ENCODE measurements at places on chromosomes 2 and 18.

DNA sequence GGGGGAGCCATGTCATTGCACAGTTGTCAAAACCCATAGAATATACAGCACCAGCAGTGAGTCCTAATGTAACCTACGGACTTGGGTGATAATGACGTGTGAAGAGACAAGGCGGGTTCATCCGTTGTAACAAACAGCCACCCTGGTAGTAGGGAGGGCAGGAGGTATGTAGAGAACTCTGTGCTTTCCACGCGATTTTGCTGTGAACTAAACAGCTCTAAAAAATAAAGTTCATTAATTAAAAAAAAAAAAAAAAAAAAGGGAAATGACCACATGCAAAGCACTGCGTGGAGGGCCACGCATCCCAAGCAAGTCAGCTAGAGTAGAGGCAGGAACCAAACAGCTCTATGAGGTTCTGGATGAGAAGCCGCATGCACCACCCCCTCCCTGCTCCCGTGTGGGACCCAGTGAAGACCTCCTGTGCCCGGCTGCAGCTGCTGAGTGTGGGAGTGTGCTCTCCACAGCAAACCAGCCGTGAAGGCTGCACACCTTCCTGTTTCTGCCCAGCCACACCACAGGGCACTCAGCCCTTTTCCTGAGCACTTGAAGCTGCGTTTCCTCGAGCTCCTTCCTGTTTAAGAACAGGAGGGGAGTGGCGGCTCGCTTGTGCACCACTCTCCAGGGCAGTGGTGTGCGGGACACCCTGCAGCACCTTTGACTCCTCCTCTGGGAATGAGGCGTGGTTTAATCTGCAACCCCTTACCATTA is 65.6 kb downstream of the ODC1 start:
- DNase-seq: peak; percentile 23

DNA sequence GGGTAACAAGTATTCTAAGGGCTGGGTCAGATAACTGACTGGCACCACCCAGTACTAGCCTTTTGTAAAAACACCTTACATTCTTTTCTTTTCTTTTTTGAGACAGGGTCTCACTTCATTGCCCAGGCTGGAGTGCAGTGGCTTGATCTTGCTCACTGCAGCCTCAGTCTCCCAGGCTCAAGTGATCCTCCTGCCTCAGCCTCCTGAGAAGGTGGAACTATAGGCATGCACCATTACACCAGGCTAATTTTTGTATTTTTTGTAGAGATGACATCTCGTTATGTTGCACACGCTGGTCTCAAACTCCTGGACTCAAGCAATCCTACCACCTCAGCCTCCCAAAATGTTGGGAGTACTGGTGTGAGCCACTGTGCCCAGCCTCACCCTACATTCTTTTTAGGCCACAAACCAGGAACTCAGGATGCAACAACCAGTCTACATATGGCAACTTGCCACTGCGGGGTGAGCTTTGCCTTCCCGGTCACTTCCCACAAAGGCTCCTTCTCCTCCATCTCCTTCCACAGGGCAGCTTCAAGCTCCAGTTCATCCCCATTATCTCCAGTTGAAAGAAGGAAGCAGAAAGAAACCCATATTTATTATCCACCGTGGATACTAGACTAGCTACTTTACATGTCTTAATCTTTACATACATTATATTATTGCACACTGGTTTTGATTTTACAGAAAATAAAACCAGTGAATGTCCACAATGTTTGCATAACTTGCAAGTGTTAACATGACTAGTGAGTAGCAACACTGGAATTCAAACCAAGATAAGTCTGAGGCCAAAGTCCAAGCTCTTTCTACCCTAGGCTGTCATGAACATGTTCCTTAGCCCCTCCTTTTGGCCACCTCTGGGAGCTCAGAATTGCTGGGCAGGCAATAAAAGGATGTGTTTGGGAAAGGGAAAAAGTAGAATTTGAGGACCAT is 23.7 kb upstream of the AP1S3 start:
- DNase-seq: no peak

GRCh38 chr2:126846241-126846640 is 52.4 kb upstream of the TEX51 start:
- no peak for DNase-seq

DNA sequence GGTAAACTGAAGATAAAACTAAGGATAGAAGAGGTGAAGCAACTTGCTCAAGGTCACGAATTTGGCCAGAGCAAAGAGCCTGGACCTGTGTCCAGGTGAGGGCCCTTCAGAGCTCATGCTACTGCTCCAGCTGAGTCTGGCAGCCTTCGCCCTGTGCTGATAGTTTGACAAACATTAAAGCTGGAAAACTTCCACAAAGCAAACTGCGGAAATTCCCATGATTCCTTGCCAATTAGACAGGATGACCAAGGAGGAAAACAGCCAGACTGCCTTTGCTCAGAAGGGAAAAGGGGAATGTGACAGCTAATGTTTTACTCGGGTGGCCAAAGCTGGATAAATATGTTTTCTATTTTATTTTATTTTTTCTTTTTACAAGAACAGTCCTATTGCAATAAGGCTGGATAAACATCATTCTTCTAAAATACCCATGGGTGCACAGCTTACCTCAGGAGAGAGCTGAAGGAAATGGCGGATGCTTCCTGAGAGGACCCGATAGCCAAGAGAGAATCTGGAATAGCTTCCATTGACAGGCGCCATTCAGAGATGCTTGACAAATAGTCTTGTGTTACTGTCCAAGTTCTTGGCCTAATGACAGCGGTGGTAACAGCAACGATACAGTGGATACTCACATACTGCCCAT is 5.3 kb upstream of the CTAGE1 start:
- DNase-seq: no peak

DNA sequence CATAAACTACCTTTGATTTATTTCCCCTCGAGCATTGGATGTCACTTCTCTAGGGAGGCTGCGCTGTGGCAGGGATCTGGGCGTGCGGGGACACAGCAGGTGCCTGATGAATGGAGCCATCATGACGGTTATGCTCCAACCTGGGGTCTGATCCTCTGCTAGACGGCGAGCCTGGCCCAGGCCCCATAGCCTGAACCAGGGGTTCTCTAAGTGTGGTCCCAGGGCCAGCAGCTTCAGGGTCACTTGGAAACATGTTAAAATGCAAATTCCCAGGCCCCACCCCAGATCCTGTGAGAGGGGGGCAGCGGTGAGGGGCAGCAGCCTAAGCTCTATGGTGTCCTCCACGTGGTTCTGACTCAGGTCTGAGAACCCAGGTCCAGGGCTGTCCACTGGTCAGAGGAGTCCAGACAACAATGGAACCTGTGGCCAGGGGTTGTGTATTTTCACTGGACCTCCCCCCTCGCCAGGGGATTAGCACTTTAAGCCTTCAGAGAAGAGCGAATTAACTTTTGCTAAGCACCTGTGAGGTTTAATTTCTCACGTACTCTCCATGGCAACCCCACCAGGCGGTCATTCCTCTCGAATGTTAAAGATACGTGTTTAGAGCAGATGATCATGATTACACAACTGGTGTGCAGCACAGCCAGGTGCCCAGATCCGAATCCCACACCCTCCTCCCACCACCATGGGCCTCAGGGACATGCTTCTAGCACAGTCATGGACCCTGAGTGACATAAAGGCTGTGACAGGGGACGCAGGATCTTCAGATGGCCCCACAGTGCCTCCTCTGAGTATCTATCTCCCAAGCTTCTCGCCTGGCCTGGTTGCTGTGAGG is 1.6 kb upstream of the ARHGEF4 start:
- DNase-seq: no peak

DNA sequence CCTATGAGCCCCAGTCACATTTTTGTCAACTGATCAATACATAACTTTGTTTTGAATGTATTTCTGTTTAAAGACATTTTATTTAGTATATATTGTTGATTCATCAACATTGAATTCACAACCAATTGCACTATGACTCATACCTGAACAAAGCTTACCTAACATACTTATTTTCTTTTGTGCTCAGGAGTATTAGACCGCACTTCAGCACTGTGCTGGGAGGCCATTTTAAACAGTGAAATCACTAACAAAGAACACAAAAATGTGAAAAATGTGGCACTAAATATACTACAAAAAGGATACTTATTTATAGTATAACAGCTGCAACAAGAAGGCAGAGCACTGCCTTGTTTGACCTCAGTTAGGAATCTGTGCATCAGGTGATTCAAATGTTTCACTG is 12.4 kb upstream of the IFIH1 start:
- DNase-seq: no peak

GRCh38 chr18:45137087-45137419 is 456.4 kb downstream of the SETBP1 start:
- no peak for DNase-seq

GRCh38 chr2:32008805-32009515 is 1.8 kb downstream of the MEMO1 start:
- no peak for DNase-seq

DNA sequence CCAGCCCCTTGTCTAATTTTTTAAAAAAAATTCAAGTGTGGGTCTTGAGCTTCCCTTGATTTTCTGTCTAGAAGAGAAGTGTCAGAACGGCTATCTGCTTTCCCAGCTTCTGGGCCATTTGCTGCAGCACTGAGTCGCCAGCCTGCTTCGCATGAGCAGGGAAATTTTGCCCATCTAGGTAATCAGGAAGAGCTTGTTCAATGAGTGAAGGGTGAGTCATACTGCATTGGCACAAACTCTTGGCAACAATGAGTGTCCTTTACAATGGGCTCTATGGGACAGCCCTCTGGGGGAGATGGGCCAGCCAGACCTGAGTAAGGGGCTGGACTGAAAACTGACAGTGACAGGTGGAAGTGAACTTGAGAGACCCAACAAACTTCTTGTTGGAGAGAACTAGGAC is 2.4 kb upstream of the RNF144A start:
- no peak for DNase-seq

DNA sequence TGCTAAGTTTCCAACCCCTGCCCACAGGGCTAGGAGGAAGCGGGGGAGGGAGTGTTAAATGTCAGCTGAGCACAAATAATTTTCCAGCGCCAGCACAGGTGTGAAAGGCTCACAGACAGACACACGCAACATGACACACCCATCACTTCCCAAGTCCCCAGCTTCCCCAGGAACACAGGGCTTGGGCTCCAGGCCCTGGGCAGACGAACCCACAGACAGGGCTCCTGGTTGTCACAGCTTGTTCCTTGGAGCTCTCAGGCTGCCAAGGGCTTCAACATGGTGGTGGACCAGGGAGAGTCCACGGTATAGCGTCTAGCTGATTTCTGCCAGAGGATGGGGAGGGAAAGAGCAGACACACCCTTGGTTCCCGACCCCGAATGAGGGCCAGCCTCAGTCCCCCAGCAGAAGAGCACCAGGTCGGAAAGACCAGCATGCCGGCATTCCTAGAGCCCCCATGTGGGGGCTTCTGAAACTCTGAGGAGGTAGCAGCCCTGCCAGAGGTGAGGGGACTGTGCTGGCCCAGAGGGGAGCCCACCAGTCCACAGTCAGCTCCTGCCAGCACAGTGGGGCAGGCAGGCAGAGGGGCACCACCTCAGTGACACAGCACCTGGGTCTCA is 1.9 kb downstream of the DUSP2 start:
- DNase-seq: peak; percentile 45

DNA sequence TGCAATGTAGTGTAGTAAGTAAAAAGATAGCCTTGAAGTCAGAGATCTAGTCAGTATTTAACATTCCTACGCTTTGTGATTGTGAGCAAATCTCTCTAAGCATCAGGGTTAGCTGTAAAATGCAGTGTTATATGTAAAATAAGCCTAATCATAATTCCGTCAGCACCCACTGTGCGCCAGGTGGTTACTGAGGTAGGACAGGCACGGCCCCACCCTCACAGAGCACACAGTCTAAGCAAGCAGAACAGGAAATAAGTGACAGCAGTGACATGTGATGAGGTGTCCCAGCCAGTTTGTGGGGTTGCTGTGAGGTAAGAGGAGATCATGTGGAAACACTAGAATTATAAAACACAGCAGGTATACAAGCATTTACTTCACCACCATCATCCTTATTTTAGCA is 267.1 kb downstream of the ICOS start:
- no peak for DNase-seq

DNA sequence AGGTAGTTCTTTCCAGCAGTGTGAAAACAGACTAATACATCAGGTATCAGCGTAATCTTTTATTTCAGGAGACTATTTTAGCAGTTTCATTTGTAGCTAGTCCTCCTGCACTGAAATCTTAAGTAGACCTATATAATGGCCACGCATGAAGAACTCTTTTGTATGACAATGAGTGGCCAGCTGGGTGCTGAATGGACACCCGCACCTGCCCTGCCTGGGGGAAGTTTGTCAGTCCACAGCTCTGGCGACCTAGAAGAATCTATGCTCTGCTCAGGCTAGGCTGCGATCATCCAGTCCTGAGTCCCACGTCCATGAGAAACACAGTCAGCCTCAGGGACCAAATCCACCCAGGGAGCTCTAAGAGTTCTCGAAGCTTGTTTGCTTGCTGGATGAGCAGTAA is 709.2 kb upstream of the ID2 start:
- no peak for DNase-seq

- no peak for DNase-seq
Observed at GRCh38 chr2:218421027-218421426, 2.1 kb downstream of the VIL1 start.

- no peak for DNase-seq
Observed at GRCh38 chr2:96391828-96392200, 56.2 kb downstream of the NCAPH start.

- DNase-seq: no peak
Observed at GRCh38 chr2:7566382-7566881, 649.2 kb downstream of the RNF144A start.

All from naive thymus-derived CD8-positive, alpha-beta T cell (primary cell).